ENCODE measurements at places on chromosomes 5 and 9.

DNA sequence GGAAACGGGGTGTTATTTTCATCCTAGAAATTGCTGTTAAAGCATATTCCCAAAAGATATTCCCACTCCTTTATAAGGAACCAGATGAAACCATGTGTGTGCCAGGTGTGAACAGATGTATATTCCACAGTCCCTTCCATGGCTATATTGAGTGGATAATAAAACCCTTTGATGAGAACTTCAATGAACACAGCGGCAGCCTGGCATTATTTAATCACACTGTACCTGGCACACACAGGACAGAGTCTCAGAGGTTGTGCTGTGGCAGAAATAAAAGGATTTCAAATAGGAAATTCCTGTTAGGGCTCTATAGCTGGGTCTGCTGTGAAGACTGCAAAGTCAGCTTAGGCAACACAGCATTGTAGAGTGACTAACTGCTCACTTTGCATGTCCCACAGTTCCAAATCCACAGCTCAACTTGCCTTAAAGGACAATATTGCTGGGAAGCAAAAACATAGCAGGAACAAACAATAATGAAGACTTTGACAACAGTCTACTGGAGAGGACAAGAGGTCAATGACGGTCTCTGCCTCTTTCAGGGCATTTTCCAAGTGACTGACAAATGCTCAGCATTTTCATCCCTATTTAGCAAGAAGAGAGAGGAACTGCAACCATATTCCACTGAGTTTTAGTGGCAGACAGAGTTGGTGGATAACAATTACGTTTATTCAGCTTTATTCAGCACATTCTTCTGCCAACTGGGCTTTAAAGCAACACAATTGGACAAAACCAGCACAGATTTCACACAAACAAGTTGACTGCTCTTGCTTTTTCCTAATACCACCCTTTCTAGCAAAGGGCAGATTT, 255.7 kb upstream of the RGMB start:
- H3K4me1 ChIP-seq = no peaks in the 10 kb centered on the region
- no peak overlapping the region for H3K27ac ChIP-seq
- no peaks in the 10 kb centered on the region for H3K36me3 ChIP-seq

- H3K4me3 ChIP-seq = no peak overlapping the region
- H3K4me1 ChIP-seq = peaks cover 12% of the 10 kb centered on the region
- no peaks in the 10 kb centered on the region for H3K36me3 ChIP-seq
- no peak overlapping the region for H3K27ac ChIP-seq
Measured at GRCh38 chr5:116135344-116135743, 50.5 kb downstream of the COMMD10 start.

DNA sequence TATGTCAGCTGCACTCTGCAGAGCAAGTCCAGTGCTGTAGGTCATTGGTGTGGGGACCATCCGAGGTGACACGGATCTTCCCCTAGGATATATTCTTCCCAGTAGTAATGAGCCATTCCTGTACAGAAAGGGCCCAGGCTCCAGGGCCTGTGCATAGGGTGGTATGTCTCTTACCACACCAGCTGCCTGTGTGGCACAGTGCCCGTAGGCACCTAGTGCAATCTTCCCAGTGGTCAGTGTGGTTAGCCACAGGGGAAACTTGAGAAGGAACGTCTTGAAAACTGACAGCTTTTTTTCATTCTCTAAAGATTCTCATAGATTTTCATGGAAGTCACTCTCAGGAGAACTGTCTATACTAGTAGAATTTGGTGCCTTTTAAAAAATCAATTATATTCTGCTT, 39.8 kb downstream of the CYSTM1 start:
- no peak overlapping the region for H3K27ac ChIP-seq
- H3K36me3 ChIP-seq = no peaks in the 10 kb centered on the region
- DNase-seq = no peak

- H3K27ac ChIP-seq = no peak overlapping the region
- peaks cover 10% of the 10 kb centered on the region for H3K4me1 ChIP-seq
- H3K4me3 ChIP-seq = peak overlapping the region; percentile 77
- no peaks in the 10 kb centered on the region for H3K36me3 ChIP-seq
- peak; percentile 74 for DNase-seq
- H3K27me3 ChIP-seq = peaks cover 46% of the 10 kb centered on the region
Measured at GRCh38 chr5:36690041-36690961, 83.9 kb downstream of the SLC1A3 start.

DNA sequence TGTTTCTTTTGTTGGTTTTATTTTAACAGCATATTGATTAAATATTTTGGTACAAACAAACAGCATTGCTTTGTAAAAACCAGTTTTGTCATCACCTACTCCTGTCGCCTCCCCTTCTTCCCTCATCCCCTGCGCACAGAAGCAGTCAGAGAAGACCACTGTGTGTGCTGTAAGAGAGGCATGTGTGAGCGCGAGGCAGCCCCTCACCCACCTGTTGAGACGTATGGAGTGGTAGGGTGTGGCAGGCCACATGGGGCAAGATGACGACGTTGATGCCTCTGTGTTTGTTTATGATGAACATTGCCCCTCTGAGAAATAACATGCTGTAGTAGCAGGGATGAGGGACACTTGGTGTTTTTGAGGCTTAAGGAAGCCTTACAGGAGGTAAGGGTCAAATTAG, 71.3 kb downstream of the GPR21 start:
- no peaks in the 10 kb centered on the region for H3K4me1 ChIP-seq
- DNase-seq = no peak
- no peak overlapping the region for H3K4me3 ChIP-seq
- H3K27ac ChIP-seq = no peak overlapping the region
- H3K27me3 ChIP-seq = no peaks in the 10 kb centered on the region
- H3K36me3 ChIP-seq = peaks cover 25% of the 10 kb centered on the region

GRCh38 chr5:14155075-14155474, 11.9 kb downstream of the TRIO start:
- H3K27me3 ChIP-seq = peaks cover 20% of the 10 kb centered on the region
- no peaks in the 10 kb centered on the region for H3K4me1 ChIP-seq
- H3K27ac ChIP-seq = no peak overlapping the region
- H3K4me3 ChIP-seq = no peak overlapping the region
- no peaks in the 10 kb centered on the region for H3K36me3 ChIP-seq

DNA sequence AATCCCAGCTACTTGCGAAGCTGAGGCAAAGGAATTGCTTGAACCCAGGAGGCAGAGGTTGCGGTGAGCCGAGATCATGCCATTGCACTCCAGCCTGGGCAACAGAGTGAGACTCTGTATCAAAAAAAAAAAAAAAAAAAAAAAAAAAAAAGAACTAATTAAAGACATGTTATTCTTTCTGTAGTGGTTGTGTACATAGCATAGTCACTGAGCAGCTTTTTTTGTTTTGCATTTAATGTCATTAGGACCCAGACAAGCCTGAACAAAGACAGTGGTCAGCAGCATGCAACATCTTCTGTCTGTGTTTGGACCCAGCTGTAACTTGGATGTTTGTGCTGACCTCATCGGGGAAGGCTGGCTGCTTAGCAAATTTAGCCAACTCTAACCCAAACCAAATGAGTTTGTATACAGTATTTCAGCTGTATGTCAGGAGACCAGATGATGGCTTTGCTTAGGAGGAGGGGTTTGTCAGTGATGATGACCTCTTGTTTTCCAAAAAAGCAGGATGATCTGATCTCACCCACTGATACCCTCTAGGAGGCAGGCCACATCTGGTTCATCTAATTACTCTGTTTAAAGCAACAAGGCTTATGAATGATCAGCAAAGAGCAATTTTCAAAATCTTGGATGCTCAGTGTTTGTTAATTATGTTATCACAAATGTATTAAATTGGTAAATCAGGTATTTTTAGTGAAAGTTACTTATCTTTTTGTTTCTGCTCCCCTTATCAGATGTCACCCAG, 39.5 kb downstream of the SNCAIP start:
- DNase-seq = no peak
- H3K27ac ChIP-seq = no peak overlapping the region
- H3K36me3 ChIP-seq = no peaks in the 10 kb centered on the region
- H3K27me3 ChIP-seq = no peaks in the 10 kb centered on the region
- no peak overlapping the region for H3K4me3 ChIP-seq

DNA sequence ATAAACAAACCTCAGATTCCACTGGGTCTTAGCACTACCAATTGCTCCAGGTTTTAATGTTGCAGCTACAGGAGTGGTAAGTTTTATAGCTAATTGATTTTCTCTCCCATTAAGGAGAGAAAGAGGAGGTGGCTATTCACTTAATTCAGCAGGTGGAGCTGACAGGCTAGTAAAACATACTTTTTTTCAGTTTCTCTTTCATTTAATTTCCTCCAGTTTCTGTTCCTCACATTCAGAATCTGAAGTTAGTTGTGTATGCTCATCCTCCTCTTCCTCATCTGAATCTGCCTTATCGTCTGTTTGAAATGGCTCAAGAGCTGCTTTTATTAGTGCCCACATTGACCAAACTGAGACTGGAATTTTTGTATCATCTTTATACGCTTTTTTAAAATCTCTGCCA, 98.0 kb downstream of the PLPPR1 start:
- no peaks in the 10 kb centered on the region for H3K4me1 ChIP-seq
- no peak overlapping the region for H3K27ac ChIP-seq
- no peak overlapping the region for H3K4me3 ChIP-seq
- no peaks in the 10 kb centered on the region for H3K27me3 ChIP-seq

DNA sequence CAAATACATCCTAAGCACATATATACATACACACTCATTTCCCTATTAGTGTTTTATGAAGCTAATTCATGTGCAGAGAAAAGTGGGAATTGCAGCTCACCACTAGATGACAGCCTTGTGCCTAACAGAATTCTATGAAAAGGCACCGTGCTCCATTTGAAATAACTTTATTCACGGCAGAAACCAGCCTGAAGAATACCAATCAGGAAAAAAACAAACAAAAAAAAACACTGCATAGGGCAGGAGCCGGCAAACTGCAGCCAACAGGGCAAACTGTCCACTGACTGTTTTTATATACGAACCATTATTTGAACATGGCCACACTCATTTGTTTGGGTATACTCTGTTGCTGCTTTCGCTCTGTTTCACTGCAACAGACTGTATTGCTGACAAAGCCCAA, 33.6 kb downstream of the ERMP1 start:
- H3K4me3 ChIP-seq = no peak overlapping the region
- peaks cover 48% of the 10 kb centered on the region for H3K36me3 ChIP-seq
- H3K4me1 ChIP-seq = peaks cover 9% of the 10 kb centered on the region
- H3K27ac ChIP-seq = no peak overlapping the region

GRCh38 chr9:113602126-113603047, 138.9 kb downstream of the RGS3 start:
- peak; percentile 33 for DNase-seq
- H3K36me3 ChIP-seq = no peaks in the 10 kb centered on the region
- no peak overlapping the region for H3K27ac ChIP-seq

DNA sequence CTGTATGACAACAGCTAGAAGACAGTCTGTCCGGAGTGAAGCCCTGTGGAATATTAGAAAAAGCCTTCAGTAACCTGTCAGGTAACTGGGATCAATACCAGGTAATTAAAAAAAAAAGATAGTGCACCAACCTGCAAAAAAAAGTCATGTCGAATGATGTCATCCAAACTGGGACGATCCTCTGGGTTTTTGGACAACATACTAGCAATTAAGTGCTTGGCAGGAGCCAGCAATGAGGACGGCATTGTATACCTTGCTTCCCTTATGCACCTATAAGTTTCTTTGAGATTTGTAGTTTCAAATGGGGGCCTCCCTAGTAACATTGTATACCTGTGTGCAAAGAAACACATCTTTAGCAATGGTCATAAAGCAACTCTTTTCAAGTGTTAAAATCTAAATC, 2.8 kb downstream of the PLK2 start:
- DNase-seq = no peak
- no peak overlapping the region for H3K27ac ChIP-seq
- peaks cover 20% of the 10 kb centered on the region for H3K4me1 ChIP-seq
- peaks cover 21% of the 10 kb centered on the region for H3K27me3 ChIP-seq
- H3K4me3 ChIP-seq = no peak overlapping the region

DNA sequence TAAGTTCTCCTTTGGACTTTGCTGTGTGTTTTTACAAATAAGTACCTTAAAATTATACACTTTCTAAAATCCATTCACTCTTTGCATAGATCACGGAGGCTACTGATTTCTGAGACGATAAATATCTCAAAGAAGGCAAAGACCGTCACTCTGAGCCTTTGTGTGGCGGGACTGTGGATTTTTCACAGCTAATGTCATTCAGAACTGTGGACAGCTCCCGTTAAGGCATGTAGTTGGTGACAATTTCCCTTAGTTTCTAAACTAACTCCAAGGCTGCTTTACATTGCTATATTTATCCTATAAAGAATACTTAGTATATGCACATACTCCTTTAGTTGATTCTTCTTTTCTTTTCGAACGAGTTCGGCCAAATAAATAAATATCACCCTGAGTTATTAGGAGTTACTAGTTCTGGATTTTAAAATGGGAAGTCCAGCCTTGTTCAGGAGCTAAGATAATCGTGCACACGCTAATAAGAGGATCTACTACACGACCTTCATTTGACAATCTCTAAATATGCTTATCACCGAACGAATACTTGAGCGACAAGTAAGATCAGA, 1.8 kb downstream of the HCN1 start:
- H3K27me3 ChIP-seq = peaks cover 21% of the 10 kb centered on the region
- no peaks in the 10 kb centered on the region for H3K36me3 ChIP-seq
- no peaks in the 10 kb centered on the region for H3K4me1 ChIP-seq
- DNase-seq = no peak

DNA sequence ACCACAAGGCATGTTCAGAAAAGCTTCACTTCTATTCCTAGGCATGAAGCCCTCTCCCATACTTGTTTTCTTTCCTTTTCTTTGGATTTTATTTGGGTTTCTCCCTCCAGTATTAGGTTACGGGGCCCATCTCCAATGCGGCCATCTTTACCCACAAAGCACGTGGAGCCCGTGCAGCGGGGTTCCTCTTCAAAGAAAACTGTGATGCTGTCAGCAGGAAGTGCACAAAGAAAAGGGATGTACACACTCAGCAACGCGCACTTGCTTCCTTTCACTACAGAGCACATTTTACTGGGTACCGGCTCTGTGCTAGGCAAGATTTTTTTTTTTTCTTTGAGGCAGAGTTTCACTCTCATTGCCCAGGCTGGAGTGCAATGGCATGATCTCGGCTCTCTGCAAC, 106.6 kb downstream of the COL23A1 start:
- peaks cover 11% of the 10 kb centered on the region for H3K4me1 ChIP-seq
- peaks cover 16% of the 10 kb centered on the region for H3K27me3 ChIP-seq
- peak overlapping the region; percentile 61 for H3K27ac ChIP-seq
- no peaks in the 10 kb centered on the region for H3K36me3 ChIP-seq
- peak; percentile 71 for DNase-seq
- H3K4me3 ChIP-seq = peak overlapping the region; percentile 33

DNA sequence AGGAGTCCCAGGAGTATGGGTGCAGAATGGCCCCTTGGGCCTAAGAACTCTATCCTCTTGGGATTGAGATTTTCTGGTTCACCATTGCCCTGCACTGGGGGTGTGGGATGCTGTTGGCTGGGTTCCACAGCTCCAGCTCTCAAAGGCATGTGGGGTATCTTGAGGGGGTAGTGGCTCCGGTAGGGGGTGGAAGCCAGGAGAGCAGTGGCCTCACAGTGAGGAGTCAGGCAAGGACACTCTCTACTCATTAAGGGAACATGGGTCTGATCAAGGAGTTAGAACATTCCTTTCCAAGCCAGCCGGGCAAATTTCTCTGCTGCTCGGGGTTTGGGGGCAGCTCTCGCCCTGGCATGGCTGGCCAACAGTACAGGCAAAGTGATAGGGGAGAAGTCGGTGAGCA, 33.0 kb downstream of the LARP1 start:
- H3K27ac ChIP-seq = peak overlapping the region; percentile 80
- no peak overlapping the region for H3K4me3 ChIP-seq
- no peaks in the 10 kb centered on the region for H3K27me3 ChIP-seq
- no peak for DNase-seq
- peaks cover 25% of the 10 kb centered on the region for H3K36me3 ChIP-seq
- peaks cover 43% of the 10 kb centered on the region for H3K4me1 ChIP-seq

GRCh38 chr9:76191493-76191892, 202.7 kb downstream of the RFK start:
- H3K4me3 ChIP-seq = no peak overlapping the region
- DNase-seq = no peak
- H3K27me3 ChIP-seq = no peaks in the 10 kb centered on the region
- no peaks in the 10 kb centered on the region for H3K4me1 ChIP-seq
- H3K27ac ChIP-seq = no peak overlapping the region
